NCI-H187 treated with DMSO at 0.1 percent for 48 hours (cell line): ENCODE measurements at places on chromosomes 16 and 17.

DNA sequence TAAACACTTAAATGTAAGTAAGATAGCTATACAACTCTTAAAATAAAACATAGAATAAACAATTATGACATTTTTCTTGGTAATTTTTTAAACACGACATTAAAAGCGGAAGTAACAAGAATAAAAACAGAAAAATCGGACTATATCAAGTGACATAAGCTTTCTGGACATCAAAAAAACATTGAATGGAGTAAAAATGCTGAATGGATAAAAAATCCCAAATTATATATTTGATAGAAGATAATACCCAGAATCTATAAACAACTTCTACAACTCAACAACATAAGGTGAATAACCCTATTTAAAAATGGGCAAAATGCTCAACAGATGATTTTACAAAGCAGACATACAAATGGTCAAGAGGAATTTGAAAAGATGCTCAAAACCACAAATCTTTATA is 1866.5 kb downstream of the TP53TG3F start:
- no peak for DNase-seq

DNA sequence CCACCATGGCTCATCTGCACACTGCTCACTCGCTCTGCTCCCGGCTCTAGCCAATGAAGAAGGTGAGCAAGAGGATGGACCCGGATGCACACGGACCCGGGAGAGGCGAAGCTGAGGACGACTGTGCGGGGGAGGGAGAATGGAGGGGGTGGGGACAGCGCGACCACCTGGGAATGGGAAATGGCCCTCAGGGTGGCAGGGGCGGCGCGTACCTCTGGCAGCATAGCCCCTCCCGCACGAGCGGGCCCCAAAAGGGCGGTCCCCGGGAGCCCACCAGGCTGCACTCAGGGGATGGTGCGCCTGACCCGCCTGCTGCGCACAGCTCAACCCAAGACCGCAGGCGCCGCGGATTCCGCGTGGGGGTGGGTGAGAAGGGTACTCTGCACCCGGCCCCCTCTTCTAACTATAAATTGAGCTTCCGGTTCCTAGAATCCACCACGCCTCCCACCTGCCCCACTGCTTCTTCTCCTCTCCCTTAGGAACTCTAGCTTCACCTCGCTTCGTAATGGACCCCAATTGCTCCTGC is 6.1 kb downstream of the MT1H start:
- DNase-seq: no peak

GRCh38 chr17:40480501-40481003 is 20.9 kb downstream of the TNS4 start:
- DNase-seq: no peak

DNA sequence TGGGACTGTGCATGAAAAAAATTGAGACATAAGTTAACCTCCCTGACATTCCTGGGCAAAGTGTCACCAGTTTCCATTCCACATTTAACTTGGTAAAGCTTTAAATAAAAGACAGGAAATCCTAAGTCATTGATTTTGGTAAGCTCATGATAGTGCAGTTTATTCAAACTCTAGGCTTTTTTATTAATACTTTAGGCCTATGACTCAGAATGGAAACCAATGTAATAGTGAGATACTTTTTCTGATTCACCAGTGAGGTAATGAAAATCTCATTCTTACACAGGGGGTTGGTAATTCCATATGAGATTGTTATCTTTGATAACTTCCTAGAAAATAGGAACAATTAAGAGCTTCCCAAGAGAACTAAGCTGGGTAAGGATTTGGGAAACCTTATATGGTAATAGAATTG is 91.1 kb downstream of the NLK start:
- DNase-seq: no peak
